ENCODE measurements at places on chromosomes 11 and 22.

GRCh38 chr11:8296872-8297271 is 33.2 kb upstream of the LMO1 start:
- no peak for DNase-seq

DNA sequence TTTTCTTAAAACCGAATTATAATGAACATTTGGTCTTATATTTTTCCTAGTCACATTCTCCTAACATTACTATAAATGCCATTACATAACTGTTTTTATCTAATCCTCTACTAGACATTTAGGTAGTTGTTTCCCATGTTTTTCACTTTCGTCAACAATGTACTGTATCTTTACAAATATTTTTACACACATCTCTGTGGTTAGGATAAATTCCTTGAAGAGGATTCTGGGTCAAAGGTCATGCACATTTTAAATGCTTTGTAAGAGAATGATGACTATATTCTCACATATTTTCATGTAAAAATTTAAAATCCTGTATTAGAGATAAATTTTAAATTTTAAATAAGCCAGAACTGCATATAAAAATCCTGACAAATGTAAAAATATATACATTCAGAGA is 61.3 kb upstream of the CLNS1A start:
- no peak for DNase-seq

DNA sequence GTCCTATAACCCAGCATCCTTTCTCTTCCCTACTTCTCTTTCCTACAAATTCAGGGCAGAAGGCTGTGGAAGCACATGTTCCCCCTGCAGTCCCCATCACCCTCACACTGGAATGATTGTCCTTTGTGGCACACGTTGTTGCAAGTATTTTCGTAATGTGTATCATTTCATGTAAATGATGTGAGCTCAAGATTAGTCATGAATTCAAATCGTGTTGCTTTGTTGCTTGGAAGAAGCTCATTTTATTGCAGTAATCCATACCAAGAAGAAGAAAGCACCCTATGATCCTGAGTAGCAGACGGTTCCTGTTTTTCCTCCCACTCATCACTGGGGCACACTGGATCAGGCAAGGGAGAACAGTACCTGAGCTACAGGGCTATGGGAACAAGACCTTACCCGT is 173.4 kb downstream of the NCAM1 start:
- DNase-seq, result no peak

DNA sequence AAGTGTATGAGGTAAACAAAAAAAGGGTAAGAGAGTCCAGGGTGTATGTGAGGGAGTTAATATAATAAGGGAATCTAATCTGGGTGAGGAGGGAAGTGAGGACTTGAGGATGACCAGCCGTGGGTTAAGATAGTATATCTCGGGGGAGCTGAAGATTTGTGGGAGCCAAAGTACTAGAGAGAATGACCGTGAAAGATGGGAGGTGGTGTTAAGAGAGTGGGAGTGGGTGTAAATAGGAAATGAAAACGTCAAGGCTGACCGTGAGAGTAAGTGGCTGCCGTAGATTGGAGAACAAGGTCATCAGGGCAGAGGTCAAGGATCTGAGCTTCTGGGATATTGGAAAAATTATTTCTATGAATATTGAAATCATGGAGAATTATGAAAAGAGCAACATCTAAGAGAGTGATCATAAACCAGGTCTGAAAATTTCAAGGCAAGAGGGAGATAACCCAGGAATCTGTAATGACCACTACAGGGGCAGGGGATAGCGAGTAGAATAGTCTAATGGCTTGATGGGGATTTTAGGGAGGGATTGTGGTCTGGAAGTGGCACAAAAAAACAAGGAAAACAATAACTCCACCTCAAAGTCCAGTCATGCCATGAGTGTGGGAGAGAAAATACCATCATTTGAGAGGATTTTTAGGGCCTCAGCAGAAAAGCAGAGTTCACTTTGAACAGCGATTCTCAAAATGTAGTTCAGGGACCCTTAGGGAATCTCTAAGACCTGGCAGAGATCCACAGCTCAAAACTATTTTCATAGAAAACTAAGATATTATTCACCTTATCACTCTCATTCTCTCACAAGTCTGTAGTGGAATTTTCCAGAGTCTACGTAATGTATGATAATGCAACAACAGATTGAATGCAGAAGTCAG is 72.0 kb downstream of the PRR5L start:
- no peak for DNase-seq

GRCh38 chr11:134466156-134466555 is 54.1 kb upstream of the B3GAT1 start:
- DNase-seq, result no peak

- DNase-seq, result no peak
Observed at GRCh38 chr11:26983645-26984044, 10.3 kb upstream of the FIBIN start.

DNA sequence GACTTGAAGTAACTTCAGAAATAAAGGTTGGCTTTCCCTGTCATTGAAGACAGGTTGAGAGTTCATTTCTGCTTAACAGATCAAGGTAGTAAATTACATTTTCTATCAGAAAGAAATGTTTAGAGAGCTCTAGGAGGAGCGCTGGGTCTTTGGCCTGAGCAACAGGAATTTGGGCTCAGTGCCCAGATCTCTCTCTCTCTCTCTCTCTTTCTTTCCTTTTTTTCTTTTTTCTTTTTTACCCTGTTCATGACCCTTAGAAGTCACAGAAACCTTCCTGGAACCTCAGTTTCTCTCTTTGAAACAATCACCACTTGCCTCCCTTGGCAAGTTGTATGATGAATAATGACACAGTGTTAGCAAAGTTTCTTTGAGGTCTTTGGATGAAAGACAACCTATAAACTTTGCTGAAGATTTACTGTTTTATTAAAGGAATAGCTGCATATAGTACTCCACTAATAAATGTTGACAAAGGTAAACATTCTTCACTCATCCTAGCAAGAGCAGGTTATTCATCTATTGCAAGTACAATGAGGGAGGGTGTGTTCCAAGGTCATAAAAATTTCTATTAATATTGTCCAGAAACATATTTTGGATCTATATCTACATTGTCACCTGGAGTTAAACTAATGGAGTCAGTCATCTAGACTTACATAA is 35.5 kb upstream of the RASSF10 start:
- no peak for DNase-seq

DNA sequence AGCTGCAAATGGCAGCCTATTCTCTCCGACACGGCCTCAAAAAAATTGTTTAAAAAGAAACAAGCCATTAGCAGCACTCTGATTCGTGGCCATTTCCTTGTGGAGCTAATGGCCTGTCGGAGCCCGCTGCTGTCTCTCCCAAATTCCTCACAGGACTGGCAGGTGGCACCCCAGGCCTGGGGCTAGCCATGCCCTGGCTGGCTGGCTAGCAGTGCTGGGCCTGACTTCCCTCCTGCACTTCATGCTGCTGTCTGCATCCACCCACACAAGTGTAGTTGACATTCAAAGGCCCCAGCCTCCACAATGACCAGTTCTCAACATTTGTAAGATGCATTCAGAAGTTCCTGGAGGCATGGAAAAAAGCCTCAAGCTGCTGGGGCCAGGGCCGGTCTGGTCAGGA is 61.5 kb downstream of the SMCO4 start:
- no peak for DNase-seq

GRCh38 chr11:115906171-115906570 is 402.0 kb upstream of the CADM1 start:
- DNase-seq, result no peak

DNA sequence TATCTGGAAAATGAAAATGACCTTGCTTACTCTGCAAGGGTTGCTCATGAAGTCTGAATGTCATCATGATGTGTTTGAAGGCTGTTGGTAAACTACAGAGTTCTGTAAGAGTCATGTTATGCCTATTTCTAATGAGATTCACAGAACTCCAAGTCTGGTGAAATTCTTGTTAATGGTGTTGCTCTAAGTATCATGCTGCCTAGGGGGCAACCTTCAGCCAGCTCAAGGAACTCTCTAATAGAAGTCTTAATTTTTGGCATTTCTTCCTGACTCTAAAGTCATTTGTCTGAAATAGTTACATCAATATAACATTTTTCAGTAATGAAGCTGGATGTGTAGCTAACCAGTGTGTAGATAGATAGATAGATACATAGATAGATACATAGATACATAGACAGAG is 302.8 kb downstream of the FAT3 start:
- DNase-seq, result no peak

- DNase-seq, result no peak
Observed at GRCh38 chr11:10494636-10495463, 39.8 kb downstream of the AMPD3 start.

- DNase-seq, result no peak
Observed at GRCh38 chr11:10320736-10321465, 16.0 kb downstream of the ADM start.

DNA sequence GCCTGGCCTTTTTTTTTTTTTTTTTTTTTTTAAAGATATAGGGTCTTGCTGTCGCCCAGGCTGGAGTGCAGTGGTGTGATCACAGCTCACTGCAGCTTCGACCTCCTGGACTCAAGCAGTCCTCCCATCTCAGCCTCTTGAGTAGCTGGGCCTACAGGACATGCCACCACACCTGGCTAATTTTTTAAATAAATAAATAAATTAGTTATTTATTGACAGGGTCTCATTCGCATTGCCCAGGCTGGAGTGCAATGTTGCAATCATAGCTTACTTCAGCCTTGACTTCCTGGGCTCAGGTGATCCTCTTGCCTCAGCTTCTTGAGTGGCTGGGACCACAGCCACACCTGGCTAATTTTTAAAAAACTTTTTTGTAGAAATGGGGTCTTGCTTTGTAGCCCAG is 10.5 kb downstream of the AP2A2 start:
- DNase-seq, result no peak

GRCh38 chr11:86790867-86791849 is 9.2 kb upstream of the PRSS23 start:
- no peak for DNase-seq

GRCh38 chr11:116689413-116690127 is 83.2 kb downstream of the BUD13 start:
- no peak for DNase-seq

DNA sequence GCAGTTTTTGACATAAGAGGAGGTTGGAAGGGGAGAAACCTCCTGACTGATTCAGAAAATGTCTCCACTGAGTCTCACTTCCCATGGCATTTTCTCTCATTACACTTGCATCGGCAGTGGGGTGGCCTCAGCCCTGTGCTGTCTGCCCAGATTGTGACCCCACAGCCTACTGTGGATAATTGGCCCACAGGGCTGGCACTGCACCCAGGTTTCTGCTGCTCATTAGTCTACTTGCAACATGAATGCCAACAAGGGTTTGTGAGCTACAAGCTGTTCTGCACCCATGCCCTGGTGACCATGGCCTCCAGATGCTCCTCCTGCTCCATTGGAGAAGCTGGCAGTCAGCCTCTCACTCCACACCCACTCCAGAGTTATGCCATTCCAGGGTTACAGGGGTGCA is 296.0 kb downstream of the CTTN start:
- no peak for DNase-seq

DNA sequence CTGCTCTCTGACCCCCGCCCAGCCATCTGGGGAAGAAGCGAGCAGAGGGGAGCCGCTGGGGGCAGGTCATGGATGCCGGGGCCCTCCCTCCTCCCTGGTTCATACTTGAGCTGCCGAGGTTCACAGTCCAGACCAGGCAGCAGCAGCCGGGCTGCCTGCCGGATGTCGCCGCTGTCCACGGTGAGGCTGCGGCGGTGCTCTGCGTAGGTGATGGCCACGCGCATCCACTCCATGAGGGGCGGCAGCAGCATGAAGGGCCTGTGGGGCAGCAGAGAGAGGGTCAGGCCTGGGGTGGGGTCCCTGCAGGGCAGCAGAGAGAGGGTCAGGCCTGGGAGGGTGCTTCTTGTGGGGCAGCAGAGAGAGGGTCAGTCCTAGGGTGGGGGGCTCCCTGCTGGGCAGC is 67.6 kb downstream of the NAT10 start:
- DNase-seq, result no peak

DNA sequence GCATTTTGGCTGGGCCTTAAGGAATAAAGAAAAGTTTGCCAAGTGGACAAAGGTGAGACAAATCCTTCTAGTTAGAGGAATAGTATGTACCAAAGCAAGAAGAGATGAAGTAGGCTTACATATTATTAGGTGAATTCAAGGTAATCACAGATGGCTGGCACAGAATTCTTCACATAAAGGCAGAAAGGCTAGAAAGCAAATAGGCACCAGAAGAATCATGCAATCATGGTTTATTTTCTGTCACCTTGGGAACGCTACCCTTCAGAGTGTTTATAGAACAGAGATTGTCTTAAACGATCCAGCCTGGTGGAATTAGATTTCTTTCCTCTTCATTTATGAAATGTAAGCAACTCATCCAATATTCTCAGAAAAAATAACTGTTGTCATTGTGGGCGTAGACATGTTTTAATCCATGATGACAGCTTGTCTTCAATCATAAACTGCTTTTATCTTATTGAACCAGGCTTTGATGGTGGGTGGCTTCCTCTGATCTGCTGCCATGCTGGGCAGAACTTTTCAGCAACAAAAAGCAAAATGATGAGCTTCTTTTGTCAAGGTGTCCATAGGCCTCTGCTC is 49.0 kb upstream of the CSNK2A3 start:
- DNase-seq, result no peak

DNA sequence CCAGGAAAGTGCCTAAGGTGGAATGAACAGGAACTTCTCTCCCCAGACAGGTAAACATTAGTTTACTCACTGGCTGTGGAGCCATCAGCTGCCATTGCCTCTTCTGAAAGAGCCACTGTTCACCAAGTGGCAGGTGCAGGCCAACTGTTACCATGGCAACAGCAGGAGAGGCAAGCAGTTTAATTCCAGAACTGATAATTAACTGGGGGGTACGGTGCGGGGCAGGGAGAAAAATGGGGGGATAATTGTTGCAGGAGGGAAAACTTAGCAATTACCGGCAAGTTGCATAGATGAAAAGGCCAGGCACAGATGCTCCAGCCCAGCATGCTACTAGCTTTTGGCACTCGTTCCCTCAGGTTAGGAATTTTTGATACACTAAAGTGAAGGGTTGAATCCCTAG is 85.1 kb downstream of the TRIM44 start:
- no peak for DNase-seq

GRCh38 chr11:126452241-126453101 is 97.0 kb downstream of the ST3GAL4 start:
- no peak for DNase-seq

GRCh38 chr11:42195289-42196013 is 736.0 kb upstream of the LRRC4C start:
- no peak for DNase-seq

GRCh38 chr11:27545946-27546345 is 39.4 kb upstream of the LIN7C start:
- no peak for DNase-seq

GRCh38 chr11:108558222-108558621 is 35.3 kb downstream of the EXPH5 start:
- no peak for DNase-seq

DNA sequence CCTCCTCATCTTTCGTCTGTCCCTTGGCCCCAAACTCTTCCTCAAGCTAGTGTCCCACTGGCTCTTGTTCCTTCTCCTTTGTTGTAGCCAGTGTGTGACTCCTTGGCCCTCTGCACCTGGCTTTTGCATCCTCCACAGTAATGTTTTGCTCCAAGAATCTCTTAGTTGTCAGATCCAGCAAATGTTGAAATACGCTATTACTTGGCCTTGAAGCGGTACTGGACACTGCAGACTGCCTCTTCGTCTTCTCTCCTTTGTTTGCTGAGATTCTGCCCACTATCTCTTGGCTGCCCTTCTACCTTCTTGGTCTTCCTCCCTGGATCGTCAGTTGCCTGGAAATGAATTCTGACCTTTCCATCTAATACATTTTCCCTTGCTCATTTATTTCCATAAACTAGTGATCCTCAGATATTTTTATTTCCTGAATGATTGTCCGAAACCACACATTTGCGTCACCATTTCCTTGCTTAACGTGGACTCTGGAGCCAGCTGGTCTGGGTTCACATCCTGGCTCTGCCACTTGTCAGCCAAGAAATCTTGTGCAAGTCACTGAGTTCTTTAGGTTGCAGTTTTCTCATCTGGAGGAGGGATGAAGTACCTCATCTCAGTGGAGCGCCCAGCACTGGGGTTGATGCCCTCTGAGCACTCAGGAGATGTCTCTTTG is 113.6 kb downstream of the LDLRAD3 start:
- DNase-seq, result no peak

Measured in activated CD4-positive, alpha-beta T cell treated with anti-CD3 and anti-CD28 coated beads, Interleukin-2, amount 50 U/mL, for 1 hour (primary cell).